Nephron progenitor cell (in vitro differentiated cells): ENCODE measurements at places on chromosomes 1 and 21.

DNA sequence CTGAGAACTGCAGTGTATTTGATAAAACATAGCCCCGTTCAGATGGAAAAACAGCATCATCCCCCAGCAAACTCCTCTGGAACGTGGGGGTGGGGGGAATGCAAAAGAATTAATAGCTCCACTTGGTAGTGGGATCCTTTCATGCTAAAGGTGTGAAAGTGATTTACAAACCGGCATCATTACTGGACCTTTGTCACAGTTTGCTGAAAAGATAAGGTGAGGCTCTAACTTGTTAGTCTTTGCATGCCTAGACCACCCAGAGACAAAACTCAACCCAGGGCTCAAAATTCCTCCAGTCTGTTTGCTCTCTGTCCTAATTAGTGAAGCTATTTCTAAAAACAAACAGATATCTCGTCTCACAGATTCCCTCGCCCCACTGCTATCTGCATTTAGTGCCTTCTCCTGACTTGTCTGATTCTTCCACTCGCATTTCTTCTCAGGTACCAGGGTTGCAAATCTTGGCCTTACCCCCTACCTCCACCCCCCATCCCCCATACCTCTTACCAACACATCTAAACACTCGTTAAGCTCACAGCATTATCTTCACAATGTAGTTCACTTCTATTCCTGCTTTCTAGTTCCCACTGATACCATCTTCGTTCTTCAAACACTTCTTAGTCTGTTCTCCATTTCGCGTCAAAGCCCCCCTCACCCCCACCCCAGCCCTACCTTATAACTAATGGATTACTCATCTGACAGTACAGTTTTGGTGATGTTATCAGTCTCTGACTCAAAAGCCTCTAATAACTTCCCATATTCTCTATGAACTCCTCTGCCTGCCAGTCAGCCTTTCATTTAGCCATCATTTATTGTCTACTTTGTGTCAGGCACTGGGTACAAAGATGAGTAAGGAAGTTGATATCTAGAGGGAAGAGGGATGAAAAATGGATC, 11.8 kb downstream of the IER5 start:
- H3K27me3 ChIP-seq = peaks cover 2% of the 10 kb centered on the region
- H3K36me3 ChIP-seq = no peaks in the 10 kb centered on the region
- H3K4me3 ChIP-seq = peak overlapping the region; percentile 46
- peak overlapping the region; percentile 89 for H3K27ac ChIP-seq
- no peak for DNase-seq
- H3K4me1 ChIP-seq = peaks cover 94% of the 10 kb centered on the region

- H3K4me1 ChIP-seq = peaks cover 54% of the 10 kb centered on the region
- H3K36me3 ChIP-seq = no peaks in the 10 kb centered on the region
- H3K27ac ChIP-seq = no peak overlapping the region
- no peaks in the 10 kb centered on the region for H3K27me3 ChIP-seq
- no peak overlapping the region for H3K4me3 ChIP-seq
These were observed 279.3 kb upstream of the CAMK1G start for GRCh38 chr1:209304166-209304565.

- H3K4me1 ChIP-seq = peaks cover 2% of the 10 kb centered on the region
- no peak for DNase-seq
- no peak overlapping the region for H3K4me3 ChIP-seq
- H3K36me3 ChIP-seq = no peaks in the 10 kb centered on the region
- H3K27ac ChIP-seq = no peak overlapping the region
These were observed 11.0 kb upstream of the PLA2G2C start for GRCh38 chr1:20197329-20197791.

- H3K27me3 ChIP-seq = peaks cover 17% of the 10 kb centered on the region
- H3K36me3 ChIP-seq = no peaks in the 10 kb centered on the region
- H3K27ac ChIP-seq = peak overlapping the region; percentile 89
- peaks cover 32% of the 10 kb centered on the region for H3K4me1 ChIP-seq
- no peak overlapping the region for H3K4me3 ChIP-seq
- no peak for DNase-seq
These were observed 10.4 kb downstream of the LAMB3 start for GRCh38 chr1:209641832-209642172.

DNA sequence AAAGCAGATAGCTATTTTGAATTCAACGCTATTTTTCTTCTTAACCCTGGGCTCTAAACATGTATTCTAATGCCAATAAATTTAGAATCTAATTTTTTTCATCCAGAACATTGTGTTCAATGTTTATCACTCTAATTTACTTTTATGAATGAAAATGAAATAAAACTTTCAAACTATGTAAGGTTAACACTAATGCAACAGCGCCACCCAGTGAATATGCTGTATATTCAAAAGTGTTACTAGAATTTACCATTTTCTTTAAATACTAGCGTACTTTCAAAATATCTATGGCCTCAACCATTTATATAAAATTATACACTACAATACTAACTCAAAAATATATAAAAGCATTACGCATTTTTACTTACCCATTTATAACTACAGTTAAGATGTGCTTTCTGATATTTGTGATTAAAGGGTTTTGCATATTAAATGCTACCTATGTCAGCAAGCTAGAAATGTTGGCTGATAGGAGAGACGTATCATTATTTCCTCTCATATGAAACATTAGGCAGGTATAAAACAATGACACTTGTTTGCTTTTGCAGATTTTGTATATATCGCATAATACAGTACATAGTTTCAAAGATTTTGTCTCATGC, 5.9 kb upstream of the NUF2 start:
- peaks cover 4% of the 10 kb centered on the region for H3K4me1 ChIP-seq
- no peak overlapping the region for H3K4me3 ChIP-seq
- peak; percentile 45 for DNase-seq
- H3K36me3 ChIP-seq = no peaks in the 10 kb centered on the region
- H3K27me3 ChIP-seq = no peaks in the 10 kb centered on the region

DNA sequence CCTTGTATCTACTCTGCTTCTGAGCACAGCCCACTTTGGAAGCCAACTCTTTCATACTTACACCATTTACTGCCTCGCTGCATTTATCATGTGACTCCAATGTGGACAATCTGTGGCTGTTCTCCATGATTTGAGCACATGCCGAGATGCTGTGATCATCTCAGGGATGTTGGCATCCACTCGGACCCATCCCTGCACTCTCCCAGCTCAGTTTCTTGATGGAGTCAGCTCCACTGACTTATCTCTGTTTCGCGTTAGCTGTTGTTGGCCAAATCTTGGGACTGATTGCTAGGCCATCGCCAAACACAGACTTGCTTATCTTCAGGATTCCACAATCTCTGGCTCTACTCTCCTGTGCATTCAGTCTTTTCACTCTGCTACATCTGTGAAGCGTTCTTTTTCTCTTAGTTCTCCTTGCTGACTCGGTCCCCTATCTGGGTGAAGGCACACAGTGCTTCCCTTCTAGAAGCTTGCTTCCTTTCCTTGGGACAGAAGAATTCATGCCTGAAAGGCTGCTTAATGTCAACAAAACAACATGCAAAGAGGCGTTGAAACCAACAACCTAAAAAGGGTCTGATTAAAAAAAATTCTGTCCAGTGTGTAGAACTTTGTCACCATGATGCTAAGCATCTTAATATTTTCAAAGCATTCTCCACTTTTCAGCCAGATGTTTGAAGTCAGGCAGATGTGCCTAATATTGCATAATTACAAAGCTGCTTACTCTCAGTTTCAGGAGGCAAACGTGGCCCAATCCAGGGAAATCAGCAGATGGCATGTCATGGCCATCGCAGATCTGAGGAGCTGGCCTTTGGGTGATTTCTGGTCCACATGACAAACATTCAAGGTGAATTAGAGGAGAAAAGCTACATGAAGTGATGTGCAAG, 120.7 kb downstream of the NGF start:
- no peak overlapping the region for H3K4me3 ChIP-seq
- DNase-seq = no peak
- H3K27ac ChIP-seq = no peak overlapping the region
- H3K4me1 ChIP-seq = peaks cover 26% of the 10 kb centered on the region

- no peak overlapping the region for H3K27ac ChIP-seq
- H3K27me3 ChIP-seq = peaks cover 9% of the 10 kb centered on the region
- no peak for DNase-seq
- no peaks in the 10 kb centered on the region for H3K36me3 ChIP-seq
- H3K4me3 ChIP-seq = no peak overlapping the region
- peaks cover 18% of the 10 kb centered on the region for H3K4me1 ChIP-seq
These were observed 28.1 kb downstream of the IL6R start for GRCh38 chr1:154433161-154433764.

- no peaks in the 10 kb centered on the region for H3K27me3 ChIP-seq
- no peak overlapping the region for H3K4me3 ChIP-seq
- H3K4me1 ChIP-seq = no peaks in the 10 kb centered on the region
- DNase-seq = no peak
- no peak overlapping the region for H3K27ac ChIP-seq
These were observed 145.0 kb downstream of the RASAL2 start for GRCh38 chr1:178238722-178239510.

DNA sequence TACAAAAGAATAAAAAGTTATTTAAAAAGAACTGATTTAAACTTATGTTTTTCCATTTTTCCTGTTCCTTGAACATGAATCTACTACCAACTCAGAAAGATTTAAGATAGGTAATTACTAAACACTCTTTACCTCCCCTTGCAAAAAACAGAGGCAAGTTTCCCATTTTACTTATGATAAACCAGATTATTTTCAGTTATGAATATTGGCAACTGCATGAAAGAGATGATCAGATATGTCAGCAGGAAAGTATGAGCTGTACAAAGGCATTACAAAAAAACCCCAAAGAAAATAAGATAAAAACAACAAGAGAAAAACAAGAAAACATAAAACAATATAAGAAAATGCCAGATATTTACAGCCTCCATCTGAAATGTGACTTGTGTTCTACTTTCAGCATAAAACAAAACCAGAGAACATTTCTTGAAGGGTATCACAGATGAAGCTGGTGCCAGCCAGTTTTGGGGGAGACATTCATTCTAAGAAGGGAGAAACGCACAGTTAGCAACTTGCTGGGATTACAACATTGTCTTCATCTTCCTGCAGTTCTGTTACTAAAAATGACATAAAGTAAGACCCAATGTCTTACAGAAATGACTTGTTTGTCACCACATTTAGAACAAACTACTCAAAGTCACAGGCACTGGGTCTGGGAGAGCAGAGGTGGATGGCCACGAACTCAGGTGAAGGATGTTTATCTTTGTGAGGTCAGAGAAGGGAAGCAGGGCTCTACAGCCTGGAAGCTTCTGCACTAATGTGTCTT, 19.1 kb downstream of the ZC3H12A start:
- no peak overlapping the region for H3K4me3 ChIP-seq
- DNase-seq = no peak
- no peaks in the 10 kb centered on the region for H3K4me1 ChIP-seq
- no peaks in the 10 kb centered on the region for H3K27me3 ChIP-seq
- H3K36me3 ChIP-seq = peaks cover 40% of the 10 kb centered on the region

DNA sequence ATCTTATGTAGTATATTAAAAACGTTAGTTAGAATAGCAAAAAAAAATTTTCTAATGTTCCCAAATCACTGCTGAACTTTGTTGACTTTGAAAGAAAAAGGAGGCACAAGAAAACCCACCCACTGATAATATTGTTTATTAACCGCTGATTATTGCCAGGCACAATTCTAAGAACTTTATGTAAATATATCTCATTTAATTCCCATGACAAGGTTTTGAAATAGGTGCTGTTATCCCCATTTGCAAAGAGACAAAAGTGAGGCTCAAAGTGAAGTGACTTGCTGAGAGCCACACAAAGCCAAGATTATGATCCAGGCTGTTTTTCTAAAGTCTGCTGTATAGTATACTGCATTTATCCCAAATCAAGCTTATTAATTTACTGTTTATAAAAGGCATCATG, 56.4 kb downstream of the SASS6 start:
- no peak overlapping the region for H3K27ac ChIP-seq
- no peak for DNase-seq
- no peaks in the 10 kb centered on the region for H3K27me3 ChIP-seq
- H3K4me1 ChIP-seq = no peaks in the 10 kb centered on the region
